Right cardiac atrium (tissue), 5 donors: ENCODE measurements at places on chromosomes 2 and 18.

DNA sequence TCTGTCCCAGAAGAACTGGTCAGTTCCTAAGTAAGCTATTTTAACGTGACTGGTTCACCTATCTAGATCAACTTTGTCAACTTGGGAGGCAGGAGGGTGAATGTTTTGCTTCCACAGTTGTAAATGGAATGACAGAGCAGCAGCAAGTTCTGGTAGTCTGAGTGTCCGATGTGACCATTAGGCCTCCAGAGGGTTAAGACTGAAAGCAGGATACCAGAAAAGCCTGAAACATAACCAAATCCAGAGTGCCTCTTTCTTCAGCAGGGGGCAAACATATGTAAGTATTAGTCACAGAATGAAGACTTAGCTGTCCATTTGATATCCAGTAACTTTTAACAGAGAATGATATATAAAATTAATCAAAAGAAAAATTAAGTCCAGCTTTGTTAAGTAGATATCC, 9.2 kb downstream of the HOXD3 start:
- no peak for DNase-seq

DNA sequence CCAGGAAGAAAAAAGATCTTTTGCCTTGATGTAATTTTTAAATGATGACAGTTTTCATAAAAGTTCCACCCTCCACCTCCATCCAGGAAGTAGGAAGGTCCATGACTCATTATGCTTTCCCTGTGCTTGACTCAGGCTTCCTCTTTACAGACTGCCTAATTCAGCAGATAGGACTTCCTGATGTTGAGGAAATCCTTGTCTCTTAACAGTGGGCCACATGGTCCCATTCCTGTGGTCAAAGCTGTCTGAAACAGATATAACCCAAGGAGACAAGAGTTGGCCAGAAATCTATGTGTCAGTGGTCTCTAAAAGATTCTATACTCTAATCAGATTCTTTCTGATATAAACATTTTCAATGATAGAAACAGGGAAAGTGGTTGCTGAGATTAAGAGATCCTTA, 119.1 kb downstream of the BAZ2B start:
- no peak for DNase-seq

DNA sequence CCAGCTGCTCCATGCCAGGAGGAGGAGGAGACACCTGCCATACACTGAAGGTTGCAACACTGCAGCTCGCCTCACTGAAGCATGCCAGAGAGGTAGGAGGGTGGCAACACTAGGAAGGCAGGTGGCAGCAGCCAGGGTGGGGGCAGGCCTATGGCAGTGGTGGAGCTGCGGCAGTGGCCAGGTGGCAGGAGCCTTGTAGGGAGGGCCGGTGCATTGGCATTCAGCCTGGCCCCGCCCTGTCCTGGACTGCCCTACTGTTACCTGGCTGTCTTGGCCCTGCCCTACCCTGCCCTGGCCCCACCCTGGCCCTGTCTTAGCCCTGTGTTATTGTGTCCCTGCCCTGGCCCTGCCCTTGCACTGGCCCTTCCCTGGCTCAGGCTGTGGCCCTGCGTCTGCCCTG, 7.4 kb upstream of the ANKRD62 start:
- peak; percentile 44 for DNase-seq

DNA sequence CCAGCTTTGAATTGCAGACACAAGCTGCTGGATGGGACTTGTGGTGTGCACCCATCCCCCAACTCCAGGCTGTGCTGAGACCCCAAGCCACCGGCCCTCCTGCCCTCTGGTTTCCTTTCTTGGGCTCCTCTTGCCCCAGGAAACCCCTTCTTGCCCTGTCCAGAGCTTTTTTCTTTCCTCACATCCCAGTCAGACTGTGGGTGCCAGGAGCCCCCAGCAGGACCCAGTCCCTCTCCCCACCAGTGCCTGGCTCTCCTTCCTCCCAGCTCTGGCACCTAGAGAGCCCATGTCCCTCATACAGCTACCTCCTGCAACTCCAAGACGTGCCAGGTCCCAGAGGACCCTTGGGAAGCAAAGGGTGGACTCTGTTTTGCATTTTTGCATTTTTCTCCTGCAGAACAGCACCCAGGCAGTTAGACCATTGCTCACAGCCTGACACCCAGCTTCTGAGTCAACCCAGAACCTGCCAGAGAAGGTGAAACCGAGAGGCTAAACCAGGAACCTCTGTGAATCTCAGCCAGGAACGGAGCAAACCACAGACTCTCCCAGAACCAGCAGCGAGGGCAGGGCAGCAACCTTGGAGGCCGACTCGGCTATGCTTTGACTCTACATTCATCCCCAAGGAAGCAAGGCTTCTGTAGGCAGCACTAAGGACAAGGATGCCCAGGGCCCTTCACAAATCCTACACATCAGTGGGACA, 221.1 kb downstream of the ANAPC1 start:
- no peak for DNase-seq

- DNase-seq = no peak
Measured at GRCh38 chr2:81767187-81767912, 1462.8 kb upstream of the LRRTM1 start.

- no peak for DNase-seq
Measured at GRCh38 chr2:205464681-205465080, 217.6 kb upstream of the NRP2 start.

DNA sequence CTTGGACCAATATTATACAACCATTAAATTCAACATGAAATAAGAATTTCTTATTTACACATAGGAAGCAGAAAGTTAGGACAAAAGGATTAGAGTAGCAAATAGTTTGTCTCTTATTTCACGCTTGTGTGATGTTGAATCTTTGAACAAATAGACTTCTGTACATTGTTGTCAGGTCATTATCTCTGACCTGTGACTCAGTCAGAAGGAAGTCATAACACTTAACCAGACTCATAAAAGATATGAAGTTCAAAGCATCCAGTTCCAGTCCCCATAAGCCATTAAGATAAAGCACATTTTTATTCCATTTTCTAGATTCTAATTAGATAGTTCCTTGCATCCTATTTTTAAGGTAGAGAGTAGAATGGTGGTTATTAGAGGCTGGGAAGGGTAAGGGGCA, 130.8 kb downstream of the UPP2 start:
- DNase-seq = no peak

DNA sequence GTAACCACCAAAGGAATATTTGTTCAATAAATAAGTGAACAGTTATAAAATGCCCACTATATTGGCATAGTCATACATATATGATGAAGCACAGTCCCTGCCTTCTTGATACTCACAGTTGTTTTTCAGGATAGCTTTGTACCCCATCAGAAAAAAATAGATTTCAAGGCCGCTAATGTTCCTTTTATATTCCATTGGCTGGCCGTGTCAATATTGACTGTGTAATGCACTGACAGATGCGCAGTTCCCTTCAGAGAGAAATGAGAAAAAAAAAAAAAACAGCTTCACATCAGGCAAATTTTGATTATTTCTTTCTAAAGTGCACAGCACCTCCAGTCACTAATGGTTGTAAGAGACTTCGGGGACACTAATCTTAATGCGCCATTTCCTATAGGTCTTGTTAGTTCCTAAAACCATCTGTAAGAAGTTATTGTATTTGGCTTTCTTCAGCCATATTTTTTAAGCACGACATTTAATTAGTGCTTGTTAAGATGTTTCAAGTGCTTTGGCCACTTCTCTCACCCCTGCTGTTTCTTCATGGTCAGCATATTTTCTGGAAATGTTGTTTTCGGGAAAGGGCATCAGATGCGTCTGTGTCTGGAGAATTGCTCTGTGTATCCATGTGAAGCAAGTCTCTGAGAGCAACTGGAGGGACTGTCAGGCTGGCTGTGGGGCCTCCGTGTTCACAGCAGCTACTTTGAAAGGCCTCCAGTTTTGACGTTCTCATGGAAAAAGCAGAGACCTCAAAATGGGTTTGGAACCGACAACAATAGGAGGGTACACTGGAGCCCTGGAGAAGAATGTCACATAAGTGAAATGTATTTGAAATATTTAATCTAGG, 378.3 kb downstream of the MTX2 start:
- no peak for DNase-seq

DNA sequence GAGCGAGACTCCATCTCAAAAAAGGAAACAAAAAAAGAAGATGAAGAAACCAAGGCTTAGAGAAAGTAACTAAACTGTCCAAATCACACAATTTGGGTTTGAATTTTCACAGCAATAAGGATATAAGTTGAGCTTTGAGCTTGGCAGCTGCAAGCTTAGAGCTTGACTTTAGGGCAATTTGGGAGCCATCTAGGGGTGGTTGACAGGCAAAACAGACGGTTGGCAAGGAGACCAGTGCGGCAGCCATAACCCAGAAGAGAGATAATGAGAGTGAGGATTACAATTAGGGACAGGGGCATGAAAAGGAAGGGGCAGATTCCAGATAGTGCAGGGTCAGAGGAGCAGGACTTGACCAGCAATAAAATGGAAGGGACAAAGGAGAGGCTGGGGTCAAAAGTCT, 382.2 kb upstream of the HNRNPA3 start:
- DNase-seq = no peak

DNA sequence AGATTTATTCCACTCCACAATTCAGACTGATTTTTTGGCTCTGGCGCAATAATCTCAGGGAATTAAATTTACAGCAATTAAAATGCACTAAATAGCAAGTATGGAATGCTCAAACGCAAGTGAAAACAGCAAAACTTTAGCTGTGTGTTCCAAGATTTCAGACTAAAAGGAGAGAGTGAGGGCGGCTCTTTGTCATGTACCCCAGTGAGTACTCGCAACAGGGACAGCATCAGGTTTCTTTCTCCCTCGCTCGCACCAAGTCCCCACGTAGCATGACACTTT, 1.1 kb downstream of the ROCK2 start:
- no peak for DNase-seq

DNA sequence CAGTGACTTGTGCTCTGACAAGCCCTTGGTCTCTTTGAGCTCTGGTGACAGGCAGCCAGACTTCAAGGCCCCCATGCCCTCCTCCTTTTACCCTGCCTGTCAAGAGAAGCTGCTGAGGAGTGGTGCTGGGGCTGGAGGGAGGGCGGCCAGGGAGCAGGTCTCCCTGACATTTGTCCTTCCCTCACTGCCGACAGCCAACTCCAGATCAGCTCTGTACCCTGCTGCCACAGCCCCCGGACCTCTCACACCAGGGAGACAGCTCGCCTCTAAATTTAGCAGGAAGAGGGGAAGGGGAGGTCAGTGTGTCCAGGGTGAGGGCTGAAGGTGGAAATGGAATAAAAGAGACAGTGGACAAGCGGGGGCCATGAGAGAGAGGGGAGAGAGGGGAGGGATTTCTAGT, 155.8 kb downstream of the TDRD15 start:
- peak; percentile 79 for DNase-seq

GRCh38 chr2:97926946-97927345, 68.8 kb downstream of the TMEM131 start:
- DNase-seq = no peak

GRCh38 chr2:54871457-54872107, 148.1 kb downstream of the EML6 start:
- no peak for DNase-seq

DNA sequence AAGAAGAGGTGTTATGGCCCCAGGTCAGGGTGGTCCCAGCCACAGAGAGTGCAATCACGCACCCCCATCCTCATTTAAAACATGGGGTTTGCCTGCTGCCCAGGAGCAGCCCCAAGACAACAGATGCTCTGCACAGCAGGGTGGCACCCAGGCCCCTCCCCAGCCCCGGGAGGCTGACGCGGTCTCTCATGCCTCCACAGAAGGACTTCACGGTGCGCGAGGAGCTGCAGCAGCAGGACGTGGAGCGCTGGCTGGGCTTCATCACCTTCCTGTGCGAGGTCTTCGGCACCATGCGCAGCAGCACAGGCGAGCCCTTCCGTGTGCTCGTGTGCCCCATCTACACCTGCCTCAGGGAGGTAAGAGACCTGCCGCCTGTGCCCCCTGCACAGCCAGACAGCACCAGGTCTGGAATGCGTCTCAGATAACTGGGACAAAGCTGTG, 133.7 kb downstream of the SMAD7 start:
- DNase-seq = peak; percentile 48
